ENCODE measurements at places on chromosomes 2 and 18.

DNA sequence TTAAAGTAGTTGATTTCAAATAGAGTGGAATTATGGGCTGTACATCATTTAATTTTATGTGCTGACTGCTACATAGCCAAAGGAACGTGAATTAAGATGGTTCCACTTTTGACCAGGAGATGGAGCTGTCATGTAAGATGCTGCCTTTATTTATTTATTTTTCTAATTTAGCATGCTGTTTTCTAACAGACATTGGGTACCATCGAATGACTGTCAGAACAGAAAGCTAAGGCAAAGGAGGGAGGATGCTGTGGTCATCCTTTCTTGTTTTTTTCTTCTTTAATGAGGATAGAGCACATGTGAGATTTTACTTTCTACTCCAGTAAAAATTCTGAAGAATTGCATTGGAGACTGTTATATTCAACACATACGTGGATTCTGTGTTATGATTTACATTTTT is at the start of gene SCN2A:
Gene SCN2A, plus strand, starts transcription at position 185 of the 400 bp plus-strand sequence. CDS start 56,410 bp downstream, outside the sequence.
- peak; percentile 4 for DNase-seq

DNA sequence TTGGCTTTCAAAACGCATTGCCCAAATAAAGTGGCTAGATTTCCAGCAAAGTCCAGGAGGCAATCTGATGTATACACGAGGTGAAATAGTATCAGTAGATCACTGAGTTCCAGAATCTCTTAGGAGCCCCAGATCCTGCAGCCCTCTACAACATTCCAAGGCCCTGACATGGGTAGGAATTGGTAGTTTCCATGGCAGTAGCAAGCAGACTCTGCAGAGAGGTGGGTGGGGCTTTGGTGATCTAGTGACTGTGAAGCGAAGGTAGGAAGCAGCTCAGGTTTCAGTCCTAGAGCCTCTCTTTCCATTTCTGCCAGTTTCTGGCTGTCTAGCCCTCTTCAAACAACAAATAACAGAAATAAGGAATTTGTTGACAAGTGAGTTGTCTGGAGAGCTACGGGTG is 13.8 kb upstream of the SGPP2 start:
- DNase-seq, result no peak

DNA sequence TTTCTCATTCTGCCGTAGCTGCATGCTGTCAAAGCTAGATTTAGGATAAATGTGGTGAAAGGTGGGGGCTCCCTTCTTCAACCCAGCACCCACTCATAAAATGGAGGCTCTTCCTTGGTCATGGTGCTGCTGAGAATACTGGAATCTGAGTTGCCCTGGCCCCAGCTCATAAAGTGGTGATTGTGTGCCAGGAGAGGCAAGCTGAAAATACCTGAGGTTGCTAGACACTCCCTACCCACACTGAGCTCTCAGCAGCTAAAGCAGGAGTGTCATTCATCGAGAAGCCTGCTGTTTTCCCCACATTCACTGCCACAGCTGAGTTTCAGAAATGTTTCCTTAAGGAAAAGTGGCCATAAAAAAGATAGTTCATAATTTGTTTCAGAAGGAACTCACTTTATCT is 297.1 kb upstream of the RBMS1 start:
- DNase-seq, result no peak

DNA sequence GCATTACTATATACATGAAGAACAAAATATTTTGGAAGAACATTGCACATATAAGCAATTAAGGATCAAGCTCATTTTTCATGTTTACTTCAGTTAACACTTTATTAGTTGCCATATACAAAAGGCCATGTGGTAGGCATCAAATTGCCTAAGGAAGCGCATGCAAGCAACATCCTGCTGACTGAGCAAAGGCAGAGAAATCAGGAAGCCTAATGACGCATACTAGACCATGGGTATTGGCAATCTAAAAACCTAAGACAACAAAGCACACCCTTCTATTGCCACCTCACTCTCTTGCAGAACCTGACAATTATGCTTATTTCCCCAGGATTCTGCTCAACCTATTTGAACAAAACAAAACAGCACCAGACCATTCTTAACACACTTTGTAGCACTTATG is 171.9 kb downstream of the STK39 start:
- DNase-seq, result no peak

GRCh38 chr2:69057660-69058059 is 44.7 kb downstream of the ANTXR1 start:
- no peak for DNase-seq

- no peak for DNase-seq
Observed at GRCh38 chr2:1004398-1004797, 53.7 kb downstream of the SNTG2 start.

DNA sequence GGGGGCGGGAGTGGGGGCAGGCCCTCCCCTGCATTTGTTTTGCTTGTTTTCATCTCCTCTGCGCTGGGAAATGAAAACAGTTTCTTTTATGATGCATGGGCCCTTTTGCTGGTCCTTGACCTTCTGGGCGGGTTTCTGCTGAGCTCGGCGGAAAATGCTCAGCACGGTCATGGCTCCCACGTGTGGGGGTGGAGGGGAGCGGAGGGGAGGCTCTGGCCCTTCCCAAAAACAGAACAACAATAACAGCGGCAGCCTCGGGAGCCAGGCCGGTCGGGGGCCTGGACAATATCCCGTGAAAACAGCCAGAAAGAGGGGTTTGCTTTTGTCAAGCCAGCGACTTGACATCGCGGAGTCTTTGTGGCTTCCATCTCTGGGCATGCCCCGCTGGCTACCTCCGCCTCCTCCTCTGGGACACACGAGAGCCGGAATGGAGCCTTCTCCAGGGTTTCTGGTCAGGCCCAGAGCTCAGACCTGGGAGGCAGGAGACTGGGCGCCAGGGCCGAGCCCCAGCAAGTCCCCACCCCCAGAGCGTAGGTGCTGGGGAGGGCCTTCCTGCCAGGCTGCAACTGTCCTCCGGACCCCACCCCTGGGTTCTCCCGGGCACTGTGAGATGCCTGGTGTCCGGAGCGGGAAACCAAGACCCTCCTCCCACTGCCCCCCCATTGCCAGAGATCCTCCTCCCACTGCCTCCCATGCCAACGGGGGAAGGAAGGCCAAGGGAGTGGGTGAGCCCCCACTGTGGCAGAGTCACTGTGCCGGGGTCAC is 35.9 kb upstream of the SNED1 start:
- no peak for DNase-seq

DNA sequence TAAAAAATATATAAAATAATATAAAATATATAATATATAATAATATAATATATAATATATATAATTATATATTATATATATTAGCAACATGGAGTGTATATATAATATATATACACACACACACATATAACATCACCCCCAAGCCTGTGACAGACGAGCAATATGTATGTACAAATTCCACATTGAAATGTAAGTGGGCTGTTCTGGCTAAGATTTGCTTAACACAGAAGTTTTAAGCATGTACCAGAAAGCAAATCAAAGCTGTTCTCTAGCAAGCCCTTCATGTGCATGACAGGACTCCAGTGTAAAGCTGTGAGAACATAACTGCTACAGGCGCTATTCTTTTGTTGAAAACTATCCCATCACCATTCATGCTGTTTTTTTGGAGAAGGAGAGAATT is 261.7 kb upstream of the TNP1 start:
- no peak for DNase-seq

- DNase-seq, result no peak
Observed at GRCh38 chr2:142642650-142643049, 234.8 kb upstream of the KYNU start.

- DNase-seq, result no peak
Observed at GRCh38 chr2:239956818-239957261, 68.3 kb downstream of the NDUFA10 start.

GRCh38 chr2:105674859-105675541 is 69.7 kb upstream of the NCK2 start:
- DNase-seq, result no peak

- DNase-seq, result no peak
Observed at GRCh38 chr2:32696439-32696838, 68.6 kb downstream of the TTC27 start.

GRCh38 chr2:176814740-176815367 is 397.7 kb upstream of the HNRNPA3 start:
- peak; percentile 49 for DNase-seq

DNA sequence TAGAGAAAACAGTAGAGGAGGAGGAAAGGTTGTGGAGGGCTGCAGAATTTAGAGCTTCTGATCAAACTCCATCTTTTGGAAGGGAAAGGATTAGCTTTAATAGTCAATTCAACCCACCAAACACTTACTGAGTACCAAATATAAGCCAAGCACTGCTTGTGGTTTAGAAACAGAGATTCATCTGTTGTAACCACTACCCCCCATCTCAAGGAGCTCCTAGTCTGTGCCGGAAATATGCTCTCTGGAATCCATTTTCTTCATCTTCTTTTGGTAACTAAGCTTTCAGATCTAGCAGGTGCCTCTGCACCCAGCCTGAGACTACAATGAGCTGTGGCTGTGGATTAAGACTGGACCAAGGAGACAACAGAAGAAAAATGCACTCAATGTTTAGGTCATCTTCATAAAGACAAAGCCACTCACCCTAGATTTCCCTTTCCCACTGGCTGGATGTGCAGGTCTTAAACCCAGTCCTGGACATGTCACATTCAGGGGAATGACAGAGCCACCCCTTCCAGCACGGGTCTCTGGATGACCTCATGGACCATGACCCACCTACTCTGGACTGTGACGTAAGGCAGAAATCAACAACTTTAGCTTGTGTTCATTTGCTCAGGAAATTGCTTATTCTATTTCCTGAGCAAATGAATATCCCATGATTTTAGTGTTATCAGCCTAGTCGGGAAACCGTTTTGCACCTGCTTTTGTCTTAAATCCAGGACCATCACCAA is 52.9 kb downstream of the EPB41L3 start:
- DNase-seq, result no peak

DNA sequence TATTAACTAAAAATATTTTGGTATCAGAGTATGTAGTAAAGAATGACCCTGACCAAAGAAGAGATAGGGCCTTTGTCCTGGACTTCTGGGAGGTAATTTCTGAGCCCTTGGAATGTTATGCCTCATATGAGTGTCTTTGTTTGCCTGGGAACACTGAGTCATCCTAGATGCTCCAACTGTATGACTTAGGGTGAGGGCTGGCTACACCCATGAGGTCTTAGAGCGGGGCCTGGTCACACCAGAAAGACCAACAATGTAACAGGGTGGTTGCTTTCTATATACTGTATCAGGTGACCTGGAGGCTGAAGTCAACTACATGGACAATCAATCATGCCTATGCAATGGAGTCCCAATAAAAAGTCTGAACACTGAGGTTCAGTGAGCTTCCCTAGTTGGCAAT is 253.1 kb downstream of the MBD2 start:
- no peak for DNase-seq

- no peak for DNase-seq
Observed at GRCh38 chr2:74917702-74918619, 40.5 kb upstream of the POLE4 start.

DNA sequence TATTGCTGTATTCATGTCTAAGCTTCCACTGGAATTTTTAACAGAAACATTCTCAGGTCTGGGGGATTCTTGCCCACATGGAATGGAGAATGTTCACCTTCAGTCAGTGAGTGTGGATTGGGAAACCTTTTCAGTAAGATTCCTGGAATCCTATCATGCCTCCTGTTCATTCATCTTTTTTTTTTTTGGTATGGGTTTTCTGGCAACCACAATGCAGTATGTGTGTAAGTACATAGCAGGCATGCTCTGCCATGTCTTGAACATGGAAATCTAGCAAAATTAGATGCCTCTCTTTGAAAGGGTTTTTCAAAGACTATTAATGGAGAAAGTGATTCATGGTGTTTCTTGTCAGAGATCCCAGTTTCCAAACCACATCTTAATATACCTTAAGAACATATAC is 176.5 kb downstream of the LTBP1 start:
- no peak for DNase-seq

GRCh38 chr2:220913384-220913783 is 658.7 kb downstream of the EPHA4 start:
- DNase-seq, result no peak

- no peak for DNase-seq
Observed at GRCh38 chr2:8679827-8680731, 1.8 kb upstream of the ID2 start.
